ENCODE measurements at places on chromosomes 1 and 21.

DNA sequence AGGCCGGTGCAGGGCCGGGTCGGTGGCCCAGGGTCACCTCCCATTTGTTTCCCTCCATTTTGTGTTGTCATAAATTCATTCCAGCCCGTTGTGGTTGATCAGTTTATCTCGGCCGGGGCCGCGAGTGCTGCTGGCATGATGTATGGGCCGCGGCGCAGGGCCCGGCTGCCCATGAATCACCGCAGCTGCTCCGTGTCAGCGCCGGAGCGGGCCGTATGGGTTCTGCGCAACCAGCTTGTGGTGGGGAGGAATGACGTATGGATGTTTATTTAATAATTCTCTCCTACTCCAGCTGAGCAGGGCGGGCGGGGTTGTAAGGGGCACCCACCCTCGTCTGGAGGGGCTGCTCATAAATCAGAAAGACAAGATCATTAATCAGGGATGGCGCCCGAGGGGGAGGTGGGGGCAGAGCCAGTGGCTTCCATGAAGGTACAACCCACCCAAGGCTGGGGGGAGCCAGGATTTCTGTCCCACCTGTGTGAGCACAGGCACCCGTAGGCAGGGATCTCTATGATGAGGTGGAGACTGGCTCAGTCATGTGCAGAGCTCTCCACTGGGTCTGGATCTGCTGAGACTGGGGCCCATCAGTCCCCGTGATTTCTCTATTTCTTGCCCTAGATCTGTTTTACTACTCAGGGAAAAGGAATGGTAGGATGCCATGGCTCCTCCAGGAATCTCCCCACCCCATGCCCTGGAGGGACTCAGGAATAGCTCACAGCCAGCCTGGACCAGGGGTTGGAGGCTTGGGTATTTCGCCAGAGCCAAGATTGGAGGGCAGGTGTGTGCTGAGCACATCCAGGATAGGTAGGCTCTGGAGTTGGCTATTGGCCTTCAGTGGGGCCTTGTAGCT, 27.8 kb downstream of the TMEM53 start:
- no peak for DNase-seq

DNA sequence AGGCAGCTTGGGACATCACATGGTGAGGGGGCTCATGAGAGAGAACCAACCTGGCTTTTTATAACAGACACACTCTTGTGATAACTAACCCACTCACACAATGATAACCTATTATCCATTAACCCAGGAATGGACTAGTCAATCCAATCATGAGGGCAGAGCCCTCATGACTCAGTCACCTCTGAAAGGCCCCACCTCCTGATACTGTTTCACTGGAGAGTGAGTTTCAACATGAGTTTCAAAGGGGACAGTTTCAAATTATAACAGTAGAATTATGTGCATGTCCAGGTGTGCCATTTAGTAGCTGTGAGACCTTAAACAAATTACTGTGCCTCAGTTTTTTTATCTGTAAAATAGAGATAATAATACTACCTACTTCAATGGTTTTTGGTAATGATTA, 47.6 kb upstream of the PPP2R5A start:
- no peak for DNase-seq

- DNase-seq = no peak
Measured at GRCh38 chr1:185973645-185974044, 239.5 kb downstream of the HMCN1 start.

GRCh38 chr1:240099329-240099728, 7.6 kb downstream of the FMN2 start:
- DNase-seq = no peak

DNA sequence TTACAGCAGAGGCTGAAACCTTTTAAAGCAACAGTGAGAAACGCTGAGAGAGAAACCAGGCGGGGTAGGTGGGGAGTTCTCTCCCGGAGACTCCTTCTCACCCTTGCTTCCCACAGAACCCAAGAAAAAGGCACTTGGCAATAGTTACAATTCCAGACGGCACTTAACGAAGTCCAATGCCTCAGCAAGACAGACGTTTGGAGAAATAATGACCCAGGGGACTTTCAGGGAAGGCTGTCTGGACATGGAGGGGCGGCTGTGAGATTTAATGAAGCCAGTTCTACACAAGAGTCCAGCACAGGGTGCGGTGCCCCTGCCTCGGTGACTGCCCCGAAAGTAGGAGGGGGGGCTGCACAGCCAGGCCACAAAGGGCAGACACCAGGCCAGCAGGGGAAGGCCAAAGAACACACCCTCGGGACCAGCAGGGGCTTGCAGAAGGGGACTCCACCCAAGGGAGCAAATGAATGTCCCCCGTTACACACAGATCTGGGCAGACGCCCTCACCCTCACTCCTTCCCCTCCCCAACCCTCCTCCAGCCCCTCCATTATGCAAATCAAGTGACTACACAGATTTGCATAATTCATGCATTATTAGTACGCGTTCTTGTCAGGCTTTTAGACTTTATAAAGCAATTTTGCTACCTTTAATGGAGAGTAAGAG, 26.3 kb downstream of the KCNN3 start:
- DNase-seq = peak; percentile 76

DNA sequence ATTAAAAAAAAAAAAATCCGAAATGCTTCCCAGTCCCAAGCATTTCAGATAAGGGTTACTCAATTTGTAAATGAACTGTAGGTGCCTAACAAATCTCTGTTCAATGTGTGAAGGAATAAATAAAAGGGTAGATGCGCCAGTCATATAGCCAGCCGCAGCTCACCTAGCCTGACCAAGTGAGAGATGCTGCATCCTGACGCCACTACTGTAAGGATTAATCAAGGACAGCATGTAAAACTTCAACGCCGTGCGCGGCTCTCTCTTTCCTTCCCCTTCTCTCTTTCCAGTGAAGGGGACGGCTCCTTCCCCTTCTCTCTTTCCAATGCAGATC, 441 bp downstream of the PPT1 start:
- DNase-seq = no peak

DNA sequence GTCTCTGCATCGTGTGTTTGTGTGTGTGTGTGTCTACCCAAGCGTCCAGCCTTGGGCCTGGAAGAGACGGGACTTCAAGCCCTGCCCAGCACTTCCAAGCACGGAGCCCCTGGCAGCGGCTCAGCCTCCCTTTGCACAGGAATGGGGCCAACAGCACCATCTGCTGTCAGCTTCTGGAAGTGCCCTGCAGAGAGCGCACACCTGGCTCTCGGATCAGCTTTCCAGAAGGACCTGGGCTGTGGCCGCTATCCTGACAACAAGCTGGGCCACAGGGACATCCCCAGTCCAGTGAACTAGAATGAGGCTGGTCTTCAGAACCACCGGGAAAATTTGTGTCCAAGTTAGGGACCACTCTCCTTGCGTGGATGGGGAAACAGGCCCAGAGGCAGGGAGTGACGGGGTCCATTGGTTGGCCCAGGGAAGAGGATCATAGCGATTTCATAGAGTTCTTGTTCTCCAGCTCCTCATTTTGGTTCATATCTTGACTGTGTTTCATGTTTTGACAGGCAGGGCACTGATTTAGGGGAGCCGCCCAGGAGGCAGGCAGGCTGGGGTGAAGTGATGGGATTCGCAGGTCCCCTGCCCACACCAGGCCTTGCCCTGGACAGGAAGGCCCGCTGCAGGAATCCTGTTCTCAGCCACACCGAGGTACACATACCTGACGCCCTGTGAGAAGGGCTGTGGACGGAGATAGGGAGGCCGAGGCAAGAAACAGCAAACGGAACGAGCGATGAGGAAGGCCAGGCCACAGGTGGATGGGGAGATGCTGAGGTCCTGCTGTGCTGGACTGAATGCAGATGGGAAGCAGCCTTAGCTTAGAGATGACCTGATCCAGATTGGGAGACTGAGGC, 38.4 kb downstream of the TAS1R2 start:
- DNase-seq = no peak

DNA sequence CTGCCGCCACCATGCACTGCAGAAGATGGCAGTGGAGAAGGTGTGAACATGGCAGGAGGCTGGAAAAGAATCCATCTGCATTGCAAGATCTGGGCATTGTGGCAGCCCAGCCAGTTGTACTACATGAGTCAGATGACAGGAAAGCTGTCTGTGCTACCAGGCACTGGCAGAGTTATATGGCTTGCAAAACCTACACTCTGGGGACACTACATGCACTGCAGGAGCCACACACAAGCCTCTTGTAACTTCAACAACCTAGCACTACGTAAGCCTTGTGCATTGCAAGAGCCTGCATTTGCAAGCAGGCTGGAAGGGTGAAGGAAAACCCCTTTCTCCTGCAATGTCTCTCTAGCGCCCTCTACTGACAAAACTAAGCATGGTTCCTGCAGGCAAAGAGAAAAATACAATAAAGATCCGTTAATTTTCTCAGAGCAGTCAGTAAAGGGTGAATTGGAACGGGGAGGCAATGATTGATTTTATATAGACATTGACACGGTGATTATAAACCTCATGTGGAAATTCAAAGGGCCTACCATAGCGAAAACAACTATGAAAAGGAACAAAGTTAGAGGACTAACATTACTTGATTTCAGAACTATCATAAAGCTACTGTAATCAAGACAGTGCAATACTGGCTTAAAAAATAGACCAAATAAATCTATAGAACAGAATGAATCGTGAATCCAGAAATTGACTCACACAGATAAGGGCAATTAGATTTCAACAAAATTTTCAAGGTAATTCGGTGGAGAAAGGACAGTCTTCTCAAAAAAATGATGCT, 26.2 kb upstream of the DYNLT5 start:
- DNase-seq = no peak

DNA sequence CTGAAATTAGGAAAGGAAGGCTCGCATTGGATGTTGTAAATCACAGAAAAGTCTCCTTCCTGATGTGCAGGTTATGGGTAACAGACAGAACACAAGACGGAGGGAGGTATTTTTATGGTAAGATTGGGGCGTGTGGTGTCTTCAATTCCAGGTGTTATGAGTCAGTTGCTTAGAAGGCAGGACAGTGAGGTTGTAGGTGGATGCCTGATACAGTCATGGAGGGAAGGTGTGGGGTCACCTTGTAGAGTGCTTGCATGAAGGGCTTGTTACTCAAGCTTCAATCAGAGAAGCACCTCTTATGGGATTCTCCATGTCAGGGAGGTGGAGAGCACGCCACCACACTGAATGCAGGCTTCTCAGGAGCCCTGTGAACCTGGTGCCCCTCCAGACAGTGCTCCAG, 63.1 kb downstream of the C1orf21 start:
- DNase-seq = no peak

GRCh38 chr1:175757381-175758015, 14.1 kb upstream of the TNR start:
- DNase-seq = no peak

DNA sequence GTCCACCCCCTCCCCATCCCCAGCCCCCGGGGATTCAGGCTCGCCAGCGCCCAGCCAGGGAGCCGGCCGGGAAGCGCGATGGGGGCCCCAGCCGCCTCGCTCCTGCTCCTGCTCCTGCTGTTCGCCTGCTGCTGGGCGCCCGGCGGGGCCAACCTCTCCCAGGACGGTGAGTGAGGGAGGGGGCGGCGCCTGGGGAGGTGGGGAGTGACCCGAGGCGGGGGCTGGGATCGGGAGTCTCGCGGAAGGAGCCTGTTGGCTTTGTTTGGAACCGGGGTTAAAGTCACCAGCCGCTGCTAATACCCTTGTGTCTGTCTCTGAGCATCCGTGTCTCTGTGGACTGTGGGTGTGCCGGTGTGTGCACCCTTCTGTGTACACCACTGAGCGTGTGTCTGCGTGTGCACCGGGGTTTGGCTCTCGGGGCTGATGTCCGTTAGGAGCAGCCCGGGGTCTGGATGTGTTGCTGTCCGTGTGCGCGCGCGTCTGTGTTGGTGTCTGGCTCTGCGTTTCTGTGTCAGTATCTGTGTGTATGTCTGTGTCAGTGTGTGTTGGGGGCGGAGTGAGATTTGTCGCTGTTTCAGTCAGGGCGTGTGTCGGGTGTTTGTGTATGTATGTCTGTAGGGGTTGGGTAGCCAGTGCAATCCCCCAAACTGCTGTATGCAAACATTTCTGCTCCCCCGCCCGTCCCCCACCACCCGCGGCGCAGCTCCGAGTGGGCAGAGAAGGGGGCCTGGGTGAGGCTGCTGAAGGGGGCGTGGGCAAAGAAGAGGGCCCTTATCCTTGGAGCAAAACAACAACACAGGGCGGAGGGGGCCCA, 480 bp downstream of the CADM3 start:
- no peak for DNase-seq

DNA sequence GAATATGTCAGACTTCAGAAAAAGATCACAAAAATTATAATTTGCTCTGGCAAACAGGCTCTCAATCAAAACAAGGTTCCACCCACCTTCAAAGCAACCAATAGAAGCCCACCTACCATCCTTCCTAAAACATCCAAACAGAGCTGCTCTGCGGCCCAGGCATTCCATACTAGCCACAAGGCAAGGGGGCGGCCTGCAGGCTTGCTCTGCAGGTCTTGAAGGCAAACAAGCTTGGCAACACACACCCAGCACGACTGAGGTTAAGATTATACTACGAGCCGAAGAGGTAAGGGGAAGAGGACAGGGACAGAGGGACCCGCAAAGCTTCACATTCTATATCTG, 207.3 kb downstream of the SLC45A1 start:
- DNase-seq = no peak

GRCh38 chr1:181655756-181656155, 172.4 kb downstream of the CACNA1E start:
- no peak for DNase-seq

- no peak for DNase-seq
Measured at GRCh38 chr1:38500891-38501290, 358.7 kb downstream of the RRAGC start.

DNA sequence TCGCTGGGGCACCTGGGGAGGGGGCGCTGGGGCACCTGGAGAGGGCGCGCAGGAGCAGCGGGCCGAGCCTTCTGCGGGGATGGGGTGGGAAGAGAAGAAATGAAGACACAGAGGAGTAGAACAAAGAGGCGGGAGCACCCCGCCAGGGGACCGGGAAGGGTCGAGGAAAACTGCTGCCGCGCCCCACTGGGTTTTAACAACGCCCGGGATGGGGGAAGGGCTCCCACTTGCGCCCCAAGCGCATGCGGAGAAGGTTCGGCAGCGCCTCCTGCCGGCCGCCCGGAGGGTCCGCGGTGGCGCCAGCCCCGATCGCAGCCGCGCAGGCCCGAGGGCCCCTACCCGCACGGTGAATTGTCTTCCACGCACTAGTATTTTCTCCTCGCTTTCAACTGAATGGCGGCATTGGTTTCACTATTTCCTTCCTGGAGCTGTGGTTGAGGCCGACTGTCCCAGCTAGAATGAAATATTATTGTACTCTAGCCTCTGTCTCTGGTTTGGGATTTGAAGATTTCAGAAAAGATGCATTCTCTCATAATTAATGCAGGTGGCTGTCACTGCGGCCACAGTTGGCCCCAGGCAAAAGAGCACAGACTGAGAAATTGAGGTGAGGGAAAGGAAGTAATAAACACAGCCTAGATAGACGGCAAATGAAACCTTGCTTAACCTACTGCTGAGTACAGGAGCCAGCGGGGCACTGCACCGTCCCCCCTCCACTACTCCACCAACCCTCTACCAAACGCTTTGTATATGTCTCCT, 57.3 kb downstream of the MAB21L3 start:
- peak; percentile 82 for DNase-seq

GRCh38 chr1:207073906-207074820, 14.5 kb upstream of the C4BPB start:
- DNase-seq = no peak

- no peak for DNase-seq
Measured at GRCh38 chr1:89724369-89725010, 91.6 kb downstream of the LRRC8C start.

- DNase-seq = no peak
Measured at GRCh38 chr1:201678264-201679101, 139.6 kb downstream of the NAV1 start.

- DNase-seq = no peak
Measured at GRCh38 chr1:201488830-201489589, 17.9 kb downstream of the CSRP1 start.

- no peak for DNase-seq
Measured at GRCh38 chr1:29894311-29894710, 658.0 kb downstream of the PTPRU start.

GRCh38 chr1:187129132-187129531, 300.4 kb downstream of the PLA2G4A start:
- no peak for DNase-seq

- DNase-seq = no peak
Measured at GRCh38 chr21:31406510-31406909, 62.4 kb upstream of the TIAM1 start.

All from NCI-H1048 (cell line).